Vein endothelial cell (primary cell): ENCODE measurements at places on chromosomes 4 and X. TPM values are rescaled to one million over a fixed set of nuclear protein-coding genes. Genes with fewer than 3 reads are reported as not detected.

Gene LDOC1
- total RNA-seq, result 6.2 and 8.5 TPM in 2 replicates

Gene GAGE12E
- total RNA-seq, result not detected in 2 replicates

Gene MAP9
- 0.33 and 0.48 TPM in 2 replicates for total RNA-seq

Gene CLDN34
- not detected in 2 replicates for total RNA-seq

Gene PARM1
- total RNA-seq, result 0.19 and 0.33 TPM in 2 replicates

Gene DMRTC1
- total RNA-seq, result not detected in 2 replicates

Gene TMA16
- total RNA-seq, result 36.5 and 36.9 TPM in 2 replicates

Gene SLITRK4
- total RNA-seq, result 2.5 and 3.9 TPM in 2 replicates

Gene FRMPD3
- not detected in 2 replicates for total RNA-seq

Gene CTAG2
- total RNA-seq, result not detected in 2 replicates

Gene NKX3-2
- not detected in 2 replicates for total RNA-seq
